ENCODE measurements at places on chromosomes 12 and 14.
A peak's percentile ranks its signal among the peaks of the same experiment; 100 is the strongest.

- peak; percentile 69 for DNase-seq
These were observed 610 bp downstream of the VSIG10 start for GRCh38 chr12:118103201-118103600.

GRCh38 chr12:86241600-86241999 is 14.6 kb downstream of the MGAT4C start:
- no peak for DNase-seq

DNA sequence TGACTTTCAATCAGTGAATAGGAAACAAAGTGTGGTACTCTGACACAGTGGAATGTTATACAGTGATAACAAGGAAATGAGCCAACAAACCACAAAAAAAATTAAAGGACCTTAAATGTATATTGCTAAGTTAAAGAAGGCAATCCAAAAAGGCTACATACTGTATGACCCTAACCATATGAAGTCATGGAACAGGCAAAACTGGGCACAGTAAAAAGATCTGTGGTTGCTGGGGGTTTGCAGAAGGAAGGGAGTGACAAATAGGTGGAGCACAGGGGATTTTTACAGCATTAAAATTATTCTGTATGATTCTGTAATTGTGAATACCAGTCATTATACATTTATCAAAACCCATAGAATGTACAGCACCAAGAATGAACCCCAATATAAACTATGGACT is 112.6 kb downstream of the KCNC2 start:
- DNase-seq = no peak

DNA sequence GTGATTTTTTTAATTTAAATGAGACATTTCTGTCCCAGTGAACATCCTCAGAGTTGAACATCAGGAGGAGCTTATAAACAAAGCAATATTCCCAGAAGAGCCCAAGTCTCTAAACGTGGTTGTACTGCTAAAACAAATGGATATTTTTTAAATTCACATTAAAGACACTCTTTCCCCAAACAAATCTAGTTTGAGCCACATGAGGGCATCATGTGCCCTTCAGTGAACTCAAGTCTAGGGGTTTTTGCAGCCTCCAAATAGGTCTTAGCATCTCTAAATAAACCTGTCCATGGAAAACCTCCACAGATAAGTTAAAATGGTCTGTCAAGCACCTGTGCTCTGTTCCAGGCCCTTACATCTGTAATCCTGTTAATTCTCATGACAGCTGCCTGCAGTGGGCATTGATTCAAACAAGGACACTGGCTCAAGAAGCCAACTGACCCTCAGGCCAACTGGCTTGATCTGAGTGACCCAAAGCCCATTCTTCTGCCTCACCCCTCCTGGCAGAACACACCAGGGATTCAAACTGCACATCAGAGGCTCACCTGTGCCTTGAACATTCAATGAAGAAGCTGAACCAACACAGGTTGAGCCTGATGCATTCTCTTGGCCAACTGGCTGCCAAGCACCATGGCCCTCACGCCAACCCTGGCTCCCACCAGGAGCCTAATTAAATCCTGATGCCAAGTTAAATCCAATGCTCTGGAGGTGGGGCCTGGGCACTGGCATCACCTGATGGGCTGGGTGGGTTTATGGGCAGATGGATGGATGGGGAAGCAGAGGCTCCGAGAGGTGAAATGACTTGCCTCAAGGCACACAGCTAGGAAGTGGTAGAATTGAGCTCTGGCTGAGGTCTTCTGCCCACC is 8.6 kb downstream of the ISCU start:
- peak; percentile 57 for DNase-seq

- DNase-seq = peak; percentile 54
These were observed 2.4 kb upstream of the HOXC12 start for GRCh38 chr12:53952335-53952694.

DNA sequence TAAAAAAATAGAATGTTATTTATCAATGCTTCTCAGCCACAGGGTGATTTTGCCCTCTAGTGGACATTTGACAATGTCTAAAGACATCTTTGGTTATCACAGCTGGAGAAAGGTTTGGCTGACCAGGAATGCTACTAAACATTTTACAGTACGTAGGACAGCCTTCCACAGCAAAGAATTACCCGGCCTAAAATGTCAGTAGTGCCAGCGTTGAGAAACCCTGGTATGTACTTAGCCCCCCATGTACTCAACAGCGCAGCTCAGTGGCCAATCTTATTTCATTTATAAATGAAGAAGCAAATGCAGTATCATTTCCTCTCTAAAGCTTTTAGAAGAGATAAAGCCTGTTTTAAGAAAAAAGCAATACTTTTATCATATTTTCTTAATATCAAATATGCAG is 5.8 kb downstream of the MARK3 start:
- peak; percentile 77 for DNase-seq

GRCh38 chr12:18432206-18432605 is 170.9 kb downstream of the PIK3C2G start:
- no peak for DNase-seq

DNA sequence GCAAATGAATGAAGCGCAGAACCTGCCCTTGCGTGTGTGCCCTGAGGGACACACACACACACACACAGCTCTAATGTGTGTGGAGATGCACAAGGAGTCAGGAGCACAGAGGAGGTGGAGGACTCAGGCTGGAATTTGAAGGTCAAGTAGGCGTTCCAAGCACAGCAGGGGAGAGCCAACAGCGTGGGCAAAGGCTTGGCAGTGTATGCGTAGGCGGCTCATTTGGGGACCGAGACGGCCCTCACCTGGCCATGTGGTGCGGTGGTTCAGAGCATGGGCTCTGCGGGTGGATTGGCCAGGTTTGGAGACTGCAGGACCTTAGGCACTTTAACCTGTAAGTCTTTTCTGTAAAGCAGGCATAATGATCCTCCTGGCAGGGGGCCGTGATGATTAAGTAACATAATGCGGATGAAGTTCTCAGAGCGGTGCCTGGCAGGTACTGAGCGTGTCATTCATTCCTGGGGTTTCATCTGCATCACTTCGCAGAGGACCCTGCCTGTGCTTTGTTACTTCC is 69.5 kb upstream of the SLC24A4 start:
- peak; percentile 72 for DNase-seq

Data from GM23338 (cell line).